SK-MEL-5 (cell line): ENCODE measurements at places on chromosomes 5 and 9. TPM values are rescaled to one million over a fixed set of nuclear protein-coding genes. Genes with fewer than 3 reads are reported as not detected.

The EQTN gene
- not detected in 2 replicates for total RNA-seq

The TCF7 gene
- total RNA-seq: 3.1 and 4.7 TPM in 2 replicates

The SURF2 gene
- total RNA-seq: 35.8 and 39.3 TPM in 2 replicates

The ENTPD2 gene
- not detected in 2 replicates for total RNA-seq

The PDE4D gene
- total RNA-seq: 59.7 and 62.6 TPM in 2 replicates

The TRPM6 gene
- 0.03 and 0.16 TPM in 2 replicates for total RNA-seq

The GPX3 gene
- total RNA-seq: 0.13 and 1.2 TPM in 2 replicates

The ADCY2 gene
- 28.0 and 31.4 TPM in 2 replicates for total RNA-seq

The LRRC26 gene
- total RNA-seq: 0.40 TPM in 1 of 2 replicates, not detected in the other

The GARIN3 gene
- total RNA-seq: not detected in 2 replicates

The SLC22A4 gene
- 0.61 and 0.66 TPM in 2 replicates for total RNA-seq

The SLCO6A1 gene
- total RNA-seq: not detected in 2 replicates

The SLC27A4 gene
- 31.1 and 35.4 TPM in 2 replicates for total RNA-seq

The SNCAIP gene
- not detected in 2 replicates for total RNA-seq

The GRIN1 gene
- 0.05 TPM in 1 of 2 replicates, not detected in the other for total RNA-seq

The AK8 gene
- 0.21 TPM in 1 of 2 replicates, not detected in the other for total RNA-seq

The GLRA1 gene
- total RNA-seq: not detected in 2 replicates

The PPP3R2 gene
- total RNA-seq: not detected in 2 replicates

The DNAH5 gene
- 0.11 and 0.43 TPM in 2 replicates for total RNA-seq

The GCNT4 gene
- total RNA-seq: 0.75 and 1.1 TPM in 2 replicates

The VCAN gene
- 90.3 and 109 TPM in 2 replicates for total RNA-seq

The ZBTB5 gene
- total RNA-seq: 6.5 and 7.5 TPM in 2 replicates

The TAF1L gene
- total RNA-seq: not detected in 2 replicates

The C9orf153 gene
- 0.98 TPM in 1 of 2 replicates, not detected in the other for total RNA-seq

The MYOT gene
- total RNA-seq: 0.05 and 0.08 TPM in 2 replicates

The PAIP2 gene
- total RNA-seq: 84.1 and 98.7 TPM in 2 replicates

The C9orf50 gene
- total RNA-seq: not detected in 2 replicates

The CCL19 gene
- not detected in 2 replicates for total RNA-seq

The SLC6A7 gene
- not detected in 2 replicates for total RNA-seq

The CDKN2B gene
- total RNA-seq: not detected in 2 replicates

The PIP5KL1 gene
- 0.32 TPM in 1 of 2 replicates, not detected in the other for total RNA-seq

The FBN2 gene
- 0.34 and 0.43 TPM in 2 replicates for total RNA-seq

The ROPN1L gene
- total RNA-seq: 0.83 and 1.2 TPM in 2 replicates
